Activated CD4-positive, CD25-positive, alpha-beta regulatory T cell treated with anti-CD3 and anti-CD28 coated beads, Interleukin-2, amount 50 U/mL, for 16 hours (primary cell): ENCODE measurements at places on chromosomes 11 and 22.

DNA sequence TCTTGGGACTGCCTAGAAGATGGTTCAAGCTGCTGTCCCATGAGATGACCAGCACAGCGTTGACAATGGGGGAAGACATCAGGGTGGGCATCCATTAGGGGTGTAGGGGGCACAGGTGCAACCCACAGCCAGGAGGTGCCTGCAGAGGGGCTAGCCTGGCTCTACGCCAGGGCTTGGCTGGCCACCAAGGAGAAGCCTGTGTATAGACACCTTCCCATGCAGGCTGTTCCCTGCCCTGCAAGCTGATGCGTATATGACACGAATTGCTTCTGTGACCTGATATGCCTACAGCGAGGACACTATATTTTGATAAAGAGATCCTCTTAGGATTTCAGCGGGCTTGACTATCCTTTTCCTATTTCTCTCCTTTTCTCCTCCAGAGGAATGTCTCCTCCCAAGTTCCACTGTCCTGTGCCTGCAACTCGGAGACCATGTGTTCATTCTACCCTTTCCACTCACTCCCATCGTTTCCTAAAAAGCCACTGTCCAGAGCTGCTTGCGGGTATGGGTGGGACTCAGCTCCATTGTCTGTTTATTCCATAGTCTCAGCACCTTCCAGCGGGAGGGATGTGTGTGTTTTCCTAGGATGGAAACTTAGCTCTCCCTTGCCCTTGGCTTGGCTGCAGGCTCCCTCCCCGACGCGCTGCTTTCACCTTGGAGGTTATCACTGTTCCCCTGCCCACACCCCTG is 56.1 kb downstream of the ST14 start:
- DNase-seq = no peak

- no peak for DNase-seq
These were observed 5.8 kb downstream of the SCUBE1 start for GRCh38 chr22:43337385-43337784.

DNA sequence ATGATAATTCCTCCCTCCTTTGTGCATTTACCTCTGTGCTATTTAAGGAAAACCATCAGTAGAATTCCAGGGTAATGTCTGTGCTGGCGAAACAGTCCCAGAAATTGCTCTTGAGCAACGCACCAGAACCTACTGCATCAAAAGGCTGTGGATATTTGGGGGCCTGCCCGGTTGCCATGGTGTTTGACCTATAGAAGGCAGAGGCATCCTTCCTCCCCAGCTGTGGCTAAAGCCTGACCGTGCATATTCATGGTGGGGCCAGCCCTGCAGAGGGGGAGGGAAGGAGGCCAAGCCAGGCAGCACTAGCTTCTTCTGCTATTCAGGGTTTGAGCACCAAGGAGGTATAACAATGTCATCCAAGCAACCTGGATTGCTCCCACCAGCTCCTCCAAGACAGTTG is 215.0 kb upstream of the E2F8 start:
- DNase-seq = no peak

- no peak for DNase-seq
These were observed 85.3 kb downstream of the GAB4 start for GRCh38 chr22:16922706-16923105.

- no peak for DNase-seq
These were observed 116.4 kb downstream of the CACNA1I start for GRCh38 chr22:39686776-39687525.

- DNase-seq = no peak
These were observed 35.0 kb downstream of the GRIK4 start for GRCh38 chr11:120546312-120547205.

DNA sequence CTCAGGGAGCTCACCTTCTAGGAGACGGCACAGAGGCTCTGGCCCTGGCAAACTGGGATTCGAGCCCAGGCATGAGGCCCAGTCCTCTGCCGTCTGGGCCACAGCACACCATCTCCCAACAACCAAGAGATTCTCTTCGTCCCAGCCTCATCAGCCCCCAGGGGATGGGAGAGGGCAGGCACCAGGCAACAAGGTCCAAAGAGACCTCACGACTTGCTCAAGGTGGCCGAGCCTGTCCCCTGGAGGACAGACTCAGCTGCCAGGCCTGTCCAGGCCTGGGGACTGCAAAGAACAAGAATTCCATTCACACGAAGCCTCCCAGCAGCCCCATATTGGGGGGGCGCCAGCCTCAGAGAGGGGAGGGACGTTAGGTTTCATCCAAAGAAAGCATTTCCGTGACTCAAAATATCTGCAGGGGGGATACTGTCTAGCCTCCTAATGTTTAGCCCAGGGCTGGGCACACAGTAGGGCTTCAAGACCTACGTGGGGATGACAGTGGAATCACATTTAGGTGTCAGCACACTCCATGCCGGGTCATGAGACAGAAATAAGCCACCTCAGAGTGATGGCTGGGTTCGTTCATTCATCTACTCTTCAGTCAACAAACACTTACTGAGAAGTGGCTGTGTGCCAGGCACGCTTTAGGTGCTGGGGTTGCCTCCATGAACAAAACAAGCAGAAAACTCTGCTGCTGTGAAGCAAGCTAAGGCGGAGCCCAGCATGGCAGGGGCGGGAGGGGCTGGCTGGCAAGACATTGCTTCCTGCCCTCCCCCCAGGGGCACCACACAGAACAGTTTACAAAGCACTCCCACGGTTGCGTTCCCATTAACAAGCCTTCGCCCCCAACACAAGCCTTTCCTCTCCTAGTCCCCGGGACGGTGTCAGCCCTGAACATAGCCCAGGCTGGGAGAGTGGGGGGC is 1.2 kb downstream of the CARNS1 start:
- peak; percentile 59 for DNase-seq

- DNase-seq = no peak
These were observed 142.9 kb downstream of the CEP164 start for GRCh38 chr11:117470576-117470975.

DNA sequence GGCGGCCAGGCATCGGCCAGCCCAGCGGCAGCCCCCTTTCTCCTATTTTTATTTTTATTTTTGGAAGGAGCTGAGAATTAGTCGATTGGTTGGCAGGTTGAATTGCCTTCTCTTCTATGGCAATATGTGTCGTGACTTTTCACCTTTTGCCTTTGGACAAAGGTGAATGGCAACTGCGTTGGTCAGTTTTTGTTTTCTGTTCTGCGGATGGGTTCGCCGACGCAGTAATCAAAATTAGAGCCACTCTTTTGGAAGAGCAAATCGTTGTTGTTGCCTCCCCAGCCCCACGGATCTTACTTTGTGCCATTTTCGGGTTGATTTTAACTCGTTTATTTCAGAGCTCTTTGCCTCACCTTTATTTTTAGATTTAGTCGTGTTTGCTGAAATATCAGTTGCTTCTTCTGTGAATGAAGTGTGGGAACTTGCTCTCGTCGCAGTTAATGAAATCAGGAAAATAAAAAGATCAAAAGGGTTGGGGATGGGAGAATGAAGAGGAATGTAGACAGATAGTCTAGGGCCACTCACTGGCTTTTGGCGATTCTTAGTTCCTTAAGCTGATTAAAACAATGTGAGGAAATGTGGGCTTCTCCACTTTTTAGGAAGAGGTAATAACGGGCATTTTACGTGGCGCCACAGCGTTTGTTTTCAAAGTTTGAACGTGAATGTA is 1.6 kb downstream of the CECR2 start:
- no peak for DNase-seq

DNA sequence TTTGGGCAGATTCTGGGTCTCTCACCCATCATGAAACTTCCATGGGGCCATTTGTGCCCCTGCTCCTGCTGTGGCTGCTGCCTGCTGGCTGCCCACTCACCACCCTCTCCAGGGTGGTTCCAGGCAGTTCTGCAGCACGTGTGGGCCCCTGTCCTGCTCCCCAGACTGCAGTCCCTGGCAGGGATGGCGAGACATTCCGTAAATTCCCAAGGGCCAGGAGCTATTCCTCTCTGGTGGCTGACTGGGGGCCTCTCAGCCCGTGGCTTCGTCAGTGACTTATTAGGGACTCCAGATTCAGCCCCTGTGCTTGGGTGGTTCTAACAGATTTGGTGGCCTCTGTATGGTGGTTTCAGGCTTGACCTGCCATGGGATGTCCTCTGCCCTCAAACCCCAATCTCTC is 3.9 kb upstream of the SLC22A8 start:
- DNase-seq = no peak

DNA sequence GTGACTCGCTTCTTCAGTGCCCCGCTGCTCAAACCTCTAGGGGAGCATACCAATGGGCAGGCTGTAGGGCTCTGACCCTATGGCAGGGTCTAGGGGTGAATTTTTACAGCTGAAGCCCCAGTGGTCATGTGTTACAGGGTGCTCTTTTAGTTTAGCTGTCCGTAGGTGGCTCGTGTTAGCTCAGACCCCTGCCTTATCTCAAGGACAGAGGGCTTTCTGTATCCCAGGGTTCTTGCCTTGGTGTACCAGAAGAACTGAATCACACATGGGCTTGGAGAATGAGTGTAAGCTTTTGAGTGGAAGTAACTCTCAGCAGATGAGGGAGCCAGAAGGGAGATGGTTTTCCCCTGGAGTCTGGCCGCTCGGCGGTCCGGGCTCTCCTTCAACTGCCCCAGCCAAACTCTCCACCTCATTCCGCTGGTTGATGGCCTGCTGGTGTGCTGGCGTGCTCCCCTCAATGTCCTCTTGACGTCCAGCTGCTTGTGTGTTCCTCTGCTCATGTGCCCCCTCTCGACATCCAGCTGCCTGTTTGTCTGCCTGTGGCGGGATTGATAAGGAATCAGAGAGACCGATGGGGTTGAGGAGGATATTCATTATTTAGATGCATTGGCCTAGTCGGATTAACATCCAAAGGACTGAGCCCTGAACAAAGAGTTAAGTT is 37.5 kb downstream of the BIRC2 start:
- no peak for DNase-seq

GRCh38 chr11:76649851-76650372 is 20.6 kb downstream of the LRRC32 start:
- no peak for DNase-seq

- no peak for DNase-seq
These were observed 20.0 kb downstream of the C11orf24 start for GRCh38 chr11:68251765-68252164.

GRCh38 chr11:71301858-71302533 is 49.6 kb upstream of the SHANK2 start:
- no peak for DNase-seq

DNA sequence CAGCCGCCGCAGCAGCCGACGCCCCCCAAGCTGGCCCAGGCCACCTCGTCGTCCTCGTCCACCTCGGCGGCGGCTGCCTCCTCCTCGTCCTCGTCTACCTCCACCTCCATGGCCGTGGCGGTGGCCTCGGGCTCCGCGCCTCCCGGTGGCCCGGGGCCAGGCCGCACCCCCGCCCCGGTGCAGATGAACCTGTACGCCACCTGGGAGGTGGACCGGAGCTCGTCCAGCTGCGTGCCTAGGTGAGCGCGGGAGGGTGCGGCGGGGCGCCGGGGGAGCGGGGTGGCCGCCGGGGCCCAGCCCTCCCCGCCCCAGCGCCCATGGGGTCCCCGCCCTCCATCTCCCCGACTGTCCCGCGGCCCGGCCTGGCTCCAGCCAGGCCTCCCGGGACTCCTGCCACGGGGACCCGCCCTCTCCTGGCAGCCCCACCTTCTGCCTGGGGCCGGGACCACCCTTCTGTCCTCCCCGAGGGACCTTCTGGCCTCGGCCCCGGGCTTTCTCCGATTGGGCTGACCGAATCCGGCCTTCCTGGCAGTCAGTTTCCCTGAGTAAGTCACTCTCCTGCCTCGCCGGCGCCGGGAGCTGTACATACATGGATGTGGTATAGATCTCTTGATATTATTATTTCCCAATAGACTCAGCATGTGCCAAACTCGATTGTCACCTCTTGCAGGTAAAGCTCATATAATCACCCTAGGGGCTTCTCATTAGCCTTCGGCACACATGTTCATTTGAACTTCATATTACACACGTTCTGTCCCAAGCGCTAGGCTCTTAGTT is 720 bp downstream of the PACS1 start:
- DNase-seq = no peak

- DNase-seq = no peak
These were observed 3.9 kb upstream of the EMID1 start for GRCh38 chr22:29201782-29202181.

DNA sequence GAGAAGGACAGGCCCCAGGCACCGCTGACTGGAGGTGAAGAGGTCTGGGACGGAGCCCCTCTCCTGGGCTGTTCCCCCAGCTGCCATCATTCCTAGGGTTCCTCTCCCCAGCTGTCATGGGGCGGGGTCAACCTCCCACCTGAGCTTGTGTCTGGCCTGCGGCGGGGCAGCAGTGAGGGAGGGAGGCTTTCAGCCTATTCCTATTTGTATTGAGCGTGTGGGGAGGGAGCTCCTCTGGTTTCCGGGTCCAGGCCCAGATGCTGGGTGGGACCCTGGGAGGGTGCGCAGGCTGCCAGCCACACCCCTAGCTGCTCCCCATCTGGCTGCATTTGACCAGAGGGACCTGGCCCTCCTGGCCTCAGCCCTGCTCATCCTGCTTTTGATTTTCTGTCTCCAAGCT is 13.7 kb downstream of the TSPAN4 start:
- DNase-seq = no peak

GRCh38 chr11:124841201-124841600 is 24.0 kb upstream of the ROBO3 start:
- DNase-seq = no peak

DNA sequence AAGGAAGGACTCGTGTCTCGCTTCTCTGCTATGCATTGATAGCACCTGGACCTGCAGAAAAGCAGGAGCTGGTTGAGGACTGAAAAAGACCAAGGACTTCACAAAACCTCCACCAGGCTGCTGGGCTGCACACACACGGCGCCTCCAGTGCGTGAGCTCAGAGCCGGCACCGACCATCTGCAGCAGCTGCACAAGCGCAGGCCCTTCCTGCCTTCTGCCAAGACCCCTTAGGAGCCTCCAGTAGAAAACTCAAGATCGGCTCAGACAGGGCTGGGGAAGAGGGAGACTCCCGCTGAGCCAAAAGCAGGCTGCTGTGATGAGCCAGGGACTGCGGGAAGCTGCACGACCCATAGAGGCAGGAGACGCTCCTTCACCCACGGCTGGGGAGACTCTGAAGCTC is 70.9 kb downstream of the PHF21B start:
- no peak for DNase-seq
